Natural killer cell treated with Interleukin-12 subunit alpha and Interleukin-12 subunit beta and Interleukin-15 and Interleukin-18, amount 100 ng/mL, for 72 hours (primary cell): ENCODE measurements at places on chromosomes 1 and 21.

- no peak for DNase-seq
Measured at GRCh38 chr1:53918343-53918742, 24.4 kb downstream of the DIO1 start.

GRCh38 chr21:33763582-33763899 lies 121.2 kb downstream of the ITSN1 start:
- no peak for DNase-seq

DNA sequence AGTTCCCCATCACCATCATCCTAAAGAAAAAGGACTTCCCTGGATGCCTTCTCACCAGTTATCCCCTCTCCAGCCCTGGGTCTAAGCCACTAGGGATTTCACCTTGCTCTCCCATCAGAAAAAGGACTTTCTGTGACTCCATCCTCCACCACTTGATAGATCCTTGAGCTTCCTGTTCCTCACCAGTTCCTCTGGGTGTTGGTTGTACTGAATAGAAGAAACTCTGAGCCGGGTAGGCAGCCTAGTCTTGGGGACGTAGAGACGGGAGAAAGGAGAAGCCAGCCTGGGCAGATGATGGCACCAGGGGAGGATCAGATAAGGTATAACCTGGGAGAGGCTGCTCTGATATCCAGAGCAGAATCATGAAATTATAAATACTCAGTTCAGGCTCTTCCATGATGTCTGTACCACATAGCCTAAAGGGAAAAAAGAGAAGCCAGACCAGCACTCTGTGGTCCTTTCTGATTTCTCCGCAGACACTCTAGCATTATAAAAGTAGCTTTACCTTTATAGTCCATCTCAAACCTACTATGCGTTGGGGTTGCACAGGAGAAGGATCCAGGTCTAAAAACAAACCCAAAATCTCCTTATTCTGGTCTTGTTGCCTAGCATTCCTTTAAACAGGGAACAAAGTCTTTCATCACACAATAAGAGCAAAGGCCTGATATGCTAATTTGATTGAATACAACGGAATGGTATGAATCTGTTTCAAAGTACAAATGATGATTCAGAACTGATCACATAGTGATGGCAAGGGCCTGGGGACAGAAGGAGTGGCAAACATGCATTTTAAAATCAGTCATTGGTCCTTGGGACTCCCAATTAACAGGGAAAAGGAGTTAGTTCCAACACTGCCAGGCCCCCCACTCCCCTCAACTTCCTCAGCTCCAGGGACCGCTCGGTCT lies 1.2 kb upstream of the CD34 start:
- no peak for DNase-seq

- no peak for DNase-seq
Measured at GRCh38 chr1:20380175-20380574, 89.5 kb downstream of the VWA5B1 start.

DNA sequence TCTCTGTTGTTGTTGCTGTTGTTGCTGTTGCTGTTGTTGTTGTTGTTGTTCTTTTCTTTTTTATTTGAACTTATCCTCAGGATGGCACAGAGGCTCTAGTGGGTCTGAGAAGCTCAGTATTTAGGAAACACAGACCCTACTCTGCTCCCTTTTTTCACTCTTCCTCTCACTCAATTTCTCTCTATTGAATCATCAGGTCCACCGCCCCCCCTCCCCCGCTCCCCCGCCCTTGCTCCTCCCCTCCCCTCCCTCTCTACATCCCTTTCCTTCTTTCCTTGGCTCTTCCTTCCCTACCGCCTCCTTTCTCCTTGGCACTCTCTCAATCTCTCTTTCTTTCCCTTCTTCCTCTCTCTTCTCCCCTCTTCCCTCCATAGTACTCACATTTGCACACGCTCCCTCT lies 218.5 kb upstream of the ZC3H12A start:
- DNase-seq, result no peak

- no peak for DNase-seq
Measured at GRCh38 chr21:14602382-14602958, 56.4 kb upstream of the SAMSN1 start.

DNA sequence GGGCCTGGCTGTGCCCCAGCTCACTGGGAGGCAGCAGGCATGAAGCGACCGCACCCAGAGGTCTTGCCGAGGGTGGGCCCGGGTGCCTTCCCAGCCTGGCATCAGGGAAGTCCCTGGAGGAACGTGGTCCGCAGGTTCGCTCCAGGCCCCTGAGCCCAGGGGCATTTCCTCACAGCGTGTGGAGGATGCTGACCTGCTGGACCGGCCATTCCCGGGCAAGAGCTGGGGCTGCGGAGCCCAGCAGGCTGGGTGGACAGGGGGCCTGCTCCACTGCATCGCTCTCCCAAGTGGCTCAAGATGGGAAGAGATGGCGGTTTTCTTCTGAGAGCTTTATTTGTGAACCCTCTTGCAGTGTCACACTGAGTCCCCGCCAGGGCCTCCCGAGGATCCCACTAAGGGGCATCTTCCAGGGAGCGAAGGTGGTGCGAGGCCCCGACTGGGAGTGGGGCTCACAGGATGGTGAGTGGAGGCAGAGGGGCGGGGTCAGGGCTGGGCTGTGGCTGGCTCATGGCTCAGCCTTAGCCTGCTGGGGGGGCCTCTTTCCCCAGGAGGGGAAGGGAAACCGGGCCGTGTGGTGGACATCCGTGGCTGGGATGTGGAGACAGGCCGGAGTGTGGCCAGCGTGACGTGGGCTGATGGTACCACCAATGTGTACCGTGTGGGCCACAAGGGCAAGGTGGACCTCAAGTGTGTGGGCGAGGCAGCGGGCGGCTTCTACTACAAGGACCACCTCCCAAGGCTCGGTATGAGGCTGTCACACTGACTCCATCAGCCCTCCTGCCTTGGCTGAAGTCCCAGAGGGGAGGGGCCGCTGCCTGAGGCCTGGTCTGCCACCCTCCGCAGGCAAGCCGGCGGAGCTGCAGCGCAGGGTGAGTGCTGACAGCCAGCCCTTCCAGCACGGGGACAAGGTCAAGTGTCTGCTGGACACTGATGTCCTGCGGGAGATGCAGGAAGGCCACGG lies 7.2 kb upstream of the MMP23B start:
- no peak for DNase-seq

GRCh38 chr1:226004396-226004795 lies 5.3 kb upstream of the SDE2 start:
- DNase-seq, result no peak

DNA sequence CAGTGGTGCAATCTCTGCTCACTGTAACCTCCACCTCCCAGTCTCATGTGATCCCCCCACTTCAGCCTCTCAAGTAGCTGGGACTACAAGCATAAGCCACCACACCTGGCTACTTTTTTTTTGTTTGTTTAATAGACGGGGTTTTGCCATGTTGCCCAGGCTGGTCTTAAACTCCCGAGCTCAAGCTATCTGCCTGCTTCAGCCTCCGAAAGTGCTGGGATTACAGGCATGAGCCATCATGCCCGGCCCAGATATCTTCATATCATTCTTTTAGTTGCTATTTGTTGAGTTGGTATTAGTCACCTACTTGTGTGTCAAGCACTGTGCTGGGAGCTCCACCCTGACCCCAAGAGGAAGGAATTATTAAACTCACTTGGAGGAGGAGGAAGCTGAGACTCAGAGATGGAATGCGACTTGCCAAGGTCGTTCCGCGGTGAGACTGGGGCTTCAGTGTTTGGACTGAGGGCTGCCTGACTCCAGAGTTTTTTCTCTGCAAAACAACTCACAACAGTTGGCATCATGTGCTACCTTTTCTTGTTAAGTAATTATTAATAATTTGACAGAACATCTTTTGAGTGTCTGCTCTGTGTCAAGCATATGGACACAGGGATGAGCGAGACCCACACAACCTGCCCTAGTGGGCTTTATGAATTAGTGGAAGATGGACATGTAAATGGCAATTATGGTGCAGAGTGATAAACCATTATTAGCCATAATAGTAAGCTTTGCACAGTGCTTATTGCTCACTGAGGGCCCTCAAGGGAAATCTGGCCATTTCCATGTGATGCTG lies 132.0 kb downstream of the FOXD2 start:
- DNase-seq, result no peak

- no peak for DNase-seq
Measured at GRCh38 chr1:225928186-225929175, 4.4 kb upstream of the PYCR2 start.

GRCh38 chr1:162230517-162230916 lies 146.1 kb downstream of the SPATA46 start:
- no peak for DNase-seq

DNA sequence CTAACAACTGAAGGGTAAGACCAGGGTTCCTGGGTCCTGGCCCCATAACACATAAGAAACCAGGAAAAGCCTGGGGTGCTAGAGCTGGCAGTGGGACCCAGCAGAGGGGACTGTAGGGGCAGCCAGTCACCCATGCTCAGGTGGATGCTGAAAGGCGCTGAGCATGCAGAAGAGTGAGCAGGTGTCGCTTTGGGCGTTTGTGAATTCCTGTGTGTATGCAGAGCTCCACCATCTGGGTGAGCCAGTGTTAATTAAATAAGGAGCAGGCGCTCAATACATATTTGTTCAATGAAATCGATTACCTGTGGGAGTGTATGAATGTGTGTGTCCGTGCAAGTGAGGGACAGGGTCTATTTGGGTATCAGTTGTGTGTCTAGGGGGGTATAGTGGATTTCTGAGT lies 499 bp downstream of the C1QA start:
- DNase-seq, result no peak

- DNase-seq, result no peak
Measured at GRCh38 chr1:8554956-8555534, 237.1 kb downstream of the SLC45A1 start.

DNA sequence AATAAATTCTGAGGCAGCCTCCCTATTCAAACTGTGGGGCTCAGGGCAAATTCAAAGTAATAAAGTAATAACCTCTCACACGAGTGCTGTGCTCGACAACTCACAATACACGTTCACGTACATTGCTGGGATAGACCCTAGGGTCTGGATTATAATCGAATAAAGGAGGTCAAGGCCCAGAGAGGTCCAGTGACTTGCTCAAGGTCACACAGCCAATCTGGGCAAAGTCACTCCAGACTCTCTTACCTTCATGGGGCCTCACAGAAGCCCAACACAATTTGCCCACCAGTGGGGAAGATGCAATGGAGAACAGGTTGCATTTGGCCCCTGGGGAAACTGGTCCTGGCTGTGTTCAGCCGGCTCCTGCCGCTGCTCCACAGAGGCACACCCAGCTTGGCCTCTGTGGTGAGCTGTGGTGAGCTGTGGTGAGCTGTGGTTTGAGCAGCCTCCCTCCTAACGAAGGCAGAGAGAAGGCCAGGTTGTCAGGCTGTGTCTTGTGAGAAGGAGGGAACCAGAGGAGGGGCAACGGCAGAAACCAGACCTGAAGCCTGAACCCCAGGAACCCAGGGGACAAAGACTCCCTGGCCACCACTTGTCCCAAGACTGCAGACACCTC lies 35.1 kb downstream of the NUAK2 start:
- DNase-seq, result peak; percentile 73

- DNase-seq, result no peak
Measured at GRCh38 chr1:46295306-46295705, 8.1 kb downstream of the LRRC41 start.

- peak; percentile 20 for DNase-seq
Measured at GRCh38 chr1:234877761-234878160, 250.9 kb downstream of the TOMM20 start.

GRCh38 chr1:233509526-233509925 lies 104.4 kb upstream of the KCNK1 start:
- DNase-seq, result no peak

GRCh38 chr1:228017356-228018124 lies 10.7 kb downstream of the WNT3A start:
- DNase-seq, result no peak

DNA sequence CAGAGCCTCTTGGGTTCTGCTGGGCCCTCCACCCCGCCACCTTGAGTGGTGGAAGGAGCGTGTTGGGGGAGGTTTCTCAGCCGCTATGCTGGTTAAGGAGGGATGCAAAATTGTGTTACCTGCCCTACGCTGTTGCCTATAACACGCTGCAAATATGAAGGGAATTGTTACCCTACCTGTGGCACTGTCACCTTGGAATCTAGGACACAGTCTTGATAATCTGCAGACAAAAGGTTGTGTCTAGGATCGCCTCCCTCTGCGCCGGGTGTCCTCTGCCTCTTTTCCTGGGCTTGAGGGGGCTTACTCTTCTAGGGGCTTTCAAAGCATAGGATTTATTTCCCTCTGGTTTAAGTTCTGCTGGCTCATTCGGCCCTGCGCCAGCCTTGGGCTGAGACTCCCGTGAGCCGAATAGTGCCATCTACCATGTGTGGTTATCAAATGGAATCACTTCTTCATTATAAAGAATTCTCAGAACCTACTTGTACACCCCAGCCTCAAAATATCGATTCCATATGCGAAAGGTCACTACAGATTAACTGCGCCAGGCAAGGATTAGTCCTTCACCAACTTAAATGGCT lies 697 bp downstream of the SLC22A15 start:
- no peak for DNase-seq

GRCh38 chr1:66291531-66291864 lies 242.5 kb upstream of the SGIP1 start:
- no peak for DNase-seq

DNA sequence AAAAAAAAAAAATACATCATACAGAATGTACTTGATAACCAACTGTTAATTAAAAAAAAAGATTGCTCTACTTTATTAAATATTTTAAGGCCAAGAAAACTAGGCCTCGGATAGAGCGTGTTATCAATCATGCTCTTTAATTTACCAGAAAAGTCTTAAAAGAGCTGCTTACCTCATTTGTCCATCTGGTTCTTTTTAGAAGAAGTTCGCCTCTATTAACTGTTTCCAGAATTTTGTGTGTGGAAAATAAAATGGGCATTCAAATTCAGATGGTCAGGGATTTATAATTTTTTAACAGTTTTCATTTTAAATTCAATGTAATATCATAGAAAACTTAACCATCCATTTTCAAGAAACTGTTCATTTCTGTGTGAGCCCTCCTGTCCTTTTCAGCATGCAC lies 53.8 kb downstream of the KCNK1 start:
- no peak for DNase-seq

DNA sequence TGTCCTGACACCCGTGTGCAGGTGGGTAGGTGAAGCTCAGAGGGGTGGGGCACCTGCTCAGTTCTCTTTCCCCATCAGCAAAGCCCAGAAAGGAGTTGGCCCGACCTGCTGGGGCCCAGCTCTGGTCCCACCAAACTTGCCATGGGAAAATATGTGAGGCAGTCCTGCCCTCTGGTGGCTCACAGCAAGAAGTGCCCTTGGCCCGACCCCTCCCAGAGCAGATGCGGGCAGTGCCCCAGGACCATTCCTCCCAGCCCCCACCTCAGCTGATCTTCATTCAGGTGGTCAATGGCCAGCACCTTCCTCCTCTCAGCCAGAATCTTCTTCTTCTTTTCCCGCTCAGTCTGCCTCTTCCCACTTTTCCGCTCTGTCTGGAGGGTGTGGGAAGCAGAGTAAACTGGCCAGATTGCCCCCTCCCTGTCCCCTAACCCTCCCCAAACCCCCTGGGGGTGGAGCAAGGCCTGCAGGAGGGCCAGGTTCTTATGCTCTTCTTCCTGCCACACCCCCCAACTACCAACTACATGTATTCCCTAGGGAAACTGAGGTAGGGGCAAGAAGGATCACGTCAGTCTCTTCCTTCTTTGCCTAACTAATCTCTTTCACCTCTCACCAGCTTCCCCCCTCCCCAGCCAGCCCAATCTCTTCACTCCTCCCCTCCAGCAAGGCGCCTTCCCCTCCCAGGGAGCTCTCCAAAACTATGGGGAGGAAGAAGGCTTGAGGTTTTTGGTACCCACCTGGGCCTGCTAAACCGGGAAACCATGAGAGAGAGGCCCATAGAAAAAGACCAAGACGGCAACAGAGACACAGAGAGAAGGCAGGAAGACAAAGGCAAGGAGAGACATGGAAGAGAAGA lies 15.6 kb downstream of the TNNT2 start:
- no peak for DNase-seq
